ENCODE measurements at places on chromosomes 1 and 21.

DNA sequence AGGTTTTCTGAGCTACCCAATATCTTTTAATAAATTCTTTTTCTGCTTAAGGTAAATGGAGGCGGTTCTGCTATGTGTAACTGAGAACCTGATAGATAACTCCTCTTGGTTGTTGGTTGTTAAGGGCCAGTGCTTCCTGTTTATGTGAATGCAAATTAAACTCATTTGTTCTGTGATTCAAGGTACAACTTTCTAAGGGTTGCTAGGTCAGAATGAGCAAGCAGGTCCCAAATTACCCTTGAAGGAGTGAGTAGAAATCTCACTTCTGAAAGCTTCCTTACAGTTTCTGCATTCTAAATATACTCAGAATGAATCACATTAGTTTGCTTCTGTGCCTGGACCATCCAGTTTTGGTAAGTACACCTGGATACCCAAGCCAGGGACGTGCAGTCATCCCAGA is 15.5 kb upstream of the FAM78B start:
- DNase-seq = no peak

GRCh38 chr1:2322065-2322571 is 69.2 kb downstream of the MORN1 start:
- no peak for DNase-seq

- DNase-seq = no peak
These were observed 20.2 kb downstream of the NCMAP start for GRCh38 chr1:24575905-24576587.

GRCh38 chr1:168419736-168420135 is 124.1 kb downstream of the XCL2 start:
- no peak for DNase-seq

DNA sequence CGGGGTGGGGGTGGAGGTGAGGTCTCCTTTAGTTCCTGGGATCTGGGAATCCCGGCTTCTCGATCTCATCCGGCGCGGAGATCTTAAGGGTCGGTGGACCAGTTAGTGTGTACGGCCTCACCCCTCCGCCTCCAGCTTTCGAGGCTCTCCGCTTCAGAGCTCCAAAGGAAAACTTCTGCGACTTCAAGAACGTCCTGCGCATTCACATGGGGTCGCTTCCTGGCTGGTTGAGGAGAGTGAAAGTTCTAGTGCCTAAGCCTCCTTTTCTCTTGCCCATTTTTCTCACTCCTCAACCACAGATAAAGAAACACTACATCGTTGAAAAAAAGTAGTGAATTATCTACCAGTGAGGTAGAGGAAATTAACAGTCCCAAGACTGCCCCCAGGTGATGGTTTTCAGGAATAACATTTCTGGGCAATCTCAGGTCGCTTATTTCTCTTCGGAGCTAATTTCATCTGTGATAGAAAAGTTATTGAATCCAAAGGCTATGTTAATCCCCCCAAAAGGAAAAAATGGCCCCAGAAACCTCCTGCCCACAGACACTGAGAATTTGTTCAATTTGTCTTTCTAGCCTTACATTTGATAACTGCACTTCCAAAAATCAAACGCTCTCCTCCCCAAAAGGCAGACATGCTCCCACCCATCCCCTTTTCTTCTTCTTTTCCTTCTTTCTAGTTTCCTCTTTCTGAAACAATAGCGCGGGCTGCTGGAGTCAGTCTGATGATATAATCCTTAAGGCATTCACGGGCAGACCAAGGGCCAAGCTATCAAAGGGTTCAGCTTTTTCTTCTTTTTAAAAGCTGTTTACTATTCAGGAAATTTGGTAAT is 20.6 kb upstream of the TBX15 start:
- peak; percentile 41 for DNase-seq

GRCh38 chr1:55821234-55821633 is 606.1 kb upstream of the USP24 start:
- no peak for DNase-seq

DNA sequence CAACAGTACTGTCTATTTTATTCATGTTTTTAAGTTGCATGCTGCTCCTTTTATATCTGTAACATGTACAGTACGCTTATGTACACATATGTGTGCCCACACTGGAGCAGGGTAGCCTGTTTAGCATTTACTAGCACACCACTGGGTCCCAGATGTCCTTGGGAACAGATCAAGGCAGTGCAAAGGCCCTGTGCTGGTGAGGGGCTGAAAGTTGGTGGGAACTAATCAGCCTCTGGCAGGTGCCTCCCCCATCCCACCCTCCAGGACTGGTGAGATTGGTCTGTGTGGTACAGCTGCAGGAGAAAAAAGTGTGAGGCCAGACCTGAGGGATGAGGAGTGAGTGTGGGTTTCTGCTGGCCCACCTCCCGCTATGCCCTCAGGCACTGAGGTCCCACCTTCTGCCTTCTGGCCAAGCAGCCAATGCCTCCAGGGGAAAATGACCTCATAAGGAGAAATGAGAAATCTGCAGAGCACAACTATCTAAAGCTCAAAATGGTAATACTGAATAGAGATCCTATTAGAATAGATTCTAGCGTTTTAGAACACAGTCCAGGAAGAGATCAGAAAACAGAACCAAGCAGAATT is 58.9 kb downstream of the POFUT2 start:
- no peak for DNase-seq

- DNase-seq = no peak
These were observed 7.0 kb upstream of the C1orf146 start for GRCh38 chr1:92210701-92211100.

GRCh38 chr1:106944721-106945120 is 111.8 kb upstream of the PRMT6 start:
- no peak for DNase-seq

DNA sequence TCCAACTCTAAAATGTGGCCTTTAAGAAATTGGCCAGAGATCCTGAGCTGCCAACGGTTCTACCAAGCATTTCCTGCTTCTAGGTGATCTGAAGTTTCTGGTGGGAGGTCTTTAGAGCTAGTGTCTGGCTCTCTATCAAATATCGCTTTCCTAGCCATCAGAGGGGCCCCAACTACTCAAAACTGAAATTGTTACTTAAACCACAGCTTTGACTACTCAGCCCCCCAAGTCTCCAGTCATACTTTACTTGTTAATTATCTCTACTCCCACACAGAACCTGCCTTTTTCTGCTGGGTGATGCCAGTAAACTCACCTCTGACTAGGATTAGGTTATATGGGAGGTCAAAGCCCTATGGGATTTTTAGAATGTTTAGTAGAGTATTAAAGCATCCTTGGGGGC is 95.1 kb downstream of the FASLG start:
- DNase-seq = no peak

GRCh38 chr1:31872658-31873636 is 57.1 kb upstream of the SPOCD1 start:
- no peak for DNase-seq

GRCh38 chr1:237005674-237006073 is 1.4 kb upstream of the MT1HL1 start:
- DNase-seq = no peak

DNA sequence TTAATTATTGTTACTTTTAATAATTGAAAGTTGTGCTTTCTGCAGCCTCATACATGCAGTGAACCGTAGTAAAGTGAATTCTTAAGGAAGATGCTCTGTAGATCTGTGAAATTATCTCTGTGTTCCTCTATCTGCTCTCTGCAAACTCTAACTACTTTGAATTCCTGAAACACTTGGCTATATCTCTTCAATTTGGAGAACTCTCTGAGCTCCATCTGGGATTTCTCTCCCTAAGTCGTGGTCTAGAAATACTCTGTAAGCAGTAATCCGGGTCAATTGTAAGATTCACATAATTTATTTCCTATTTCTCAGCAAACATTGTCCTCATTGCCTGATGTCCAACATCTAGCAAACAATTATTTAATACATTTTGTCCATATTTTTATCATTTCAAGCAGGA is 164.9 kb downstream of the USH2A start:
- DNase-seq = no peak

DNA sequence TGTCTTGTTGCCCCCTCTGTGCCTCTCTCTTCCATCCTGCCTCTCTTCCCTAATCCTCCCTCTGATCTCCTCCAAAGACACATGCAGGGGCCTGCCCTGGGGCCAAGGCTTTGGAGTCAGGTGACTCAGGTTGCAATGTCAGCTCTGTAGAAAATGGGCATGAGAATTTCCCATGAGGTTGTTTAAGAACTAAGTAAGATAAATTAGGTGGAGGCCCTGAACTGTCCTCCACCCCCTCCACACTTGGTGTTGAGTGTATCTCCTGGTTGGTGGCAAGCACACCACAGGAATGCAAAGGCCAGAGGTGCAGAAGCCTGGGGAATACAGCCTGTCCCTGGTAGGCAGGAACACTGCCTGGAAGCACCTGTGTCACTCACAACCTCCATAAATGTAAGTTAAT is 63.9 kb upstream of the GRIK3 start:
- DNase-seq = no peak

GRCh38 chr1:8218351-8219092 is 99.4 kb upstream of the SLC45A1 start:
- peak; percentile 94 for DNase-seq

DNA sequence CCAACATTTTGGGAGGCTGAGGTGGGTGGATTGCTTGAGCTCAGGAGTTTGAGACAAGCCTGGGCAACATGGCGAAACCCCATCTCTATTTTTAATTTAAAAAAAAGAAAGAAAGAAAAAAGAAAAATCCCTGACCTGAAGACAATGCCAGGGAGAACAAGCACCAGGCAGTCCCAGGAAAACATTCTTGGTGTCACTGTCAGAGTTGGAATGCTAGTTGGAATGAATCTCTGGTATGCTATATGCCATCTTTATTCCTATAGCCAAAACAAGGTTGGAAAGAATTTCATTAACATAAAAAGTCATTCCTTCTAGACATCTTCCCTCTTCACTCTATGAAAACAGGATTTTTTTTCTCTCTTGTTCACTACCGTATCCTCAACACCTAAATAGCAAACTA is 2.8 kb downstream of the DNAJC8 start:
- no peak for DNase-seq

DNA sequence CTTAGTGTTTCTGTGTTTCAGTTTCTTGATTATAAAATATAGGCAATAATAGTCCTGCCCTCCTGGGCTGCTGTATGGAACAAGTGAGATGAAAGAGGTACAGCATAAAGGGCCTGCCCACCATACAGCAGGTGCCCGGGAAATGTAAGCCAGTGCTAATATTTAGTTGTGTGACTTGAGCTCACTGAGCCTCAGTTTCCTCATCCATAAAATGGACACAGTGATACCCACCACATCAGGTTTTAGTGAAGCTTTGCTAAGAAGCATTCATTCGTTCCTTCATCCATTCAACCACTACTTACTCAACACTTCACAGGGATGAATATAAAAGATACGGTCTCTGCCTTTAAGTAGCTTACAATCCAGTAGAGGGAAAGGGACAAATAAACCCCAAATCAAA is 19.9 kb downstream of the CNTN2 start:
- no peak for DNase-seq

GRCh38 chr1:184567637-184568036 is 180.8 kb downstream of the C1orf21 start:
- peak; percentile 19 for DNase-seq

GRCh38 chr21:38956856-38957571 is 151.3 kb downstream of the ETS2 start:
- peak; percentile 83 for DNase-seq

GRCh38 chr1:9473032-9473807 is 66.0 kb upstream of the SLC25A33 start:
- DNase-seq = peak; percentile 10

GRCh38 chr1:2556277-2556677 is at the start of gene TNFRSF14:
Gene TNFRSF14, plus strand, starts transcription at chr1:2556371. Its CDS starts 294 bp downstream, at chr1:2556665.
- DNase-seq = peak; percentile 89

DNA sequence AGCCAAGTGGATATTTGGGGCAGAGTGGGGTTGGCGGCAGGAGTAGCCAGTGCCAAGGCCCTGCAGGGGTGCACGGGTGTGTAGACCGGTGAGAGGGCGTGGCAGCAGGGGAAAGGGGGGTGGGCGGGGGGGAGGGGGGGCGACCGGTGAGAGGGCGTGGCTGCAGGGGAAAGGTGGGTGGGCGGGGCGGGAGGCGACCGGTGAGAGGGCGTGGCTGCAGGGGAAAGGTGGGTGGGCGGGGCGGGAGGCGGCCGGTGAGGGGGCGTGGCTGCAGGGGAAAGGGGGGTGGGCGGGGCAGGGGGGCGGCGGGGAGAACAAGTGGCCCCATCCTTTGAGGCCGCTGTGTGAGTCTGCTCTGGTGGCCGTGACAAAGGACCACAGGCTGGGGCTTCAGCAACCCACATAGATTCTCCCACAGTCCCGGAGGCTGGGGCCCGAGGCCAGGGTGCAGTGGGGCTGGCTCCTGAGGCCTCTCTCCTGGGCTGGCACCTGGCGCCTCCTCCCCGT is 25.8 kb downstream of the RRP1 start:
- no peak for DNase-seq

GRCh38 chr1:56064705-56065104 is 514.7 kb downstream of the PLPP3 start:
- no peak for DNase-seq

- no peak for DNase-seq
These were observed 2.4 kb upstream of the TARS2 start for GRCh38 chr1:150484861-150485260.

DNA sequence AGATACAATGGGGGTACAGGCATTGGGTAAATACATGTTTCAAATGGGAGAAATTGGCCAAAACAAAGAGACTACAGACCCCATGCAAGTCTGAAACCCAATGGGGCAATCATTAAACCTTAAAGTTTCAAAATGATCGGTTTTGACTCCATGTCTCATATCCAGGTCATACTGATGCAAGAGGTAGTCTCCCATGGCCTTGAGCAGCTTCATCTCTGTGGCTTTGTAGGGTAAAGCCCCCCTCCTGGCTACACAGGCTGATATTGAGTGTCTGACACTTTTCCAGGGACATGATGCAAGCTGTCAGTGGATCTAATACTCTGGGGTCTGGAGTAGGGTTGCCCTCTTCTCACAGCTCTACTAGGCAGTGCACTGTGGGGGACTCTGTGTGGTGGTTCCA is 286.1 kb downstream of the LRRIQ3 start:
- no peak for DNase-seq

- no peak for DNase-seq
These were observed 406 bp downstream of the HTR1D start for GRCh38 chr1:23216771-23217420.

DNA sequence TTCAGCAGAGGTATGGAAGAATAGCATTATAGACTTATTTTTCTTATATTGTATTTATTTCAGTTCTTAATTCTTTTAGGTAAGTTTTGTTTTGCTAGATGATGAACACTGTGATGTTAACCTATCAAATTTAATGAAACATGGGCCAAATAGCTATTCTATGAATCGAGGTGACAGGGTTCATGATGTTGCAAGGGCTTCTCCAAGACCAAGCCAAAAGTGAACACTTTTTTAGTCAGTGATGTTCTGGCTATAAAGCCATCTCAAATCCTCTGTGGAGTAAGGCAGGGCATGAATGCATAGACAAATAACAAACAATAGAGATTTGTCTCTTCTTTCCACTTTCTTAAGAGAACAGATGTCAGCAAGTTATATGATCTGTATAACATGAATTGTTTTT is 26.7 kb downstream of the C1orf146 start:
- DNase-seq = no peak

GRCh38 chr1:212506666-212507065 is 73.9 kb downstream of the NENF start:
- DNase-seq = no peak

GRCh38 chr1:18415448-18416027 is 65.2 kb upstream of the KLHDC7A start:
- DNase-seq = no peak
